ENCODE measurements at places on chromosomes 11 and 22.

DNA sequence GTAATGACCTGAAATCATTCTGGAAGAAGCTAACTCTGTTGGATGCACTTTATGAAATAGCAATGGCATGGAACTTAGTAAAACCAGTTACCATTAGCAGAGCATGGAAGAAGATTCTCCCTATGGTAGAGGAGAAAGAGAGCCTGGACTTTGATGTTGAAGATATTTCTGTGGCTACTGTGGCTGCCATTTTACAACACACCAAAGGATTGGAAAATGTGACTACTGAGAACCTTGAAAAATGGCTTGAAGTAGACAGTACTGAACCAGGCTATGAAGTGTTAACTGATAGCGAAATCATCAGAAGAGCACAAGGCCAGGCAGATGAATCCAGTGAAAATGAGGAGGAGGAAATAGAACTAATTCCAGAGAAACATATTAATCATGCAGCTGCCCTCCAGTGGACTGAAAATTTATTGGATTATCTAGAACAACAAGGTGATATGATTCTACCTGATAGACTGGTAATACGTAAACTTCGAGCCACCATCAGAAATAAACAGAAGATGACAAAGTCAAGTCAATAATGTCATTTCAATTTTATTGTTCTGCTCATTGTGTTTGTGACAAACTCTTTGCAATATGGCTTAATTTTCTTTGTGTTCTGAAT lies 2.0 kb downstream of the JRKL start:
- no peak for DNase-seq

- DNase-seq = no peak
These were observed 85.4 kb downstream of the CSTPP1 start for GRCh38 chr11:47021965-47022364.

DNA sequence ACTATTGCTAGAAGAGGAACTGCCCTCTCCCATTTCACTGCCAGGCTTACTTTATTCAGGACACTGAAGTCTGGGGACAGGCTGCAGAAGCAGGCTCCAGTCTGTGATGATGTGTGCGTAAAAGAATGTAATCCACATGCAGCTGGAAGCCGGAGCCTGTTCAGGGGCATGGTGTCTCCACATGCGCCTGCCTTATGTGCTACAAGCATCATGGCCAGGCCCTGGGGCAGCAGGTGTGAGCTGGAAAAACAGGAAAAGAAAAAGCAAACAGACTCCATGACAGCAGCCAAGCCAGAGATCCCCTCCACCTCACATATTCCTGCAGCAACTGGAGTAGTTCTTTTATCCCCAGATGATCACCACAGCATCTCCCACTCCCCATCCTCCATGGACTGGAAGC lies 33.4 kb downstream of the ARFGAP2 start:
- DNase-seq = no peak

- no peak for DNase-seq
These were observed 697.6 kb downstream of the JRKL start for GRCh38 chr11:97087419-97087818.

GRCh38 chr11:27209562-27210005 lies 153.4 kb downstream of the CCDC34 start:
- DNase-seq = no peak

GRCh38 chr11:62853279-62853965 lies 14.0 kb upstream of the WDR74 start:
- DNase-seq = no peak

GRCh38 chr11:123381817-123382554 lies 48.1 kb upstream of the GRAMD1B start:
- DNase-seq = no peak

DNA sequence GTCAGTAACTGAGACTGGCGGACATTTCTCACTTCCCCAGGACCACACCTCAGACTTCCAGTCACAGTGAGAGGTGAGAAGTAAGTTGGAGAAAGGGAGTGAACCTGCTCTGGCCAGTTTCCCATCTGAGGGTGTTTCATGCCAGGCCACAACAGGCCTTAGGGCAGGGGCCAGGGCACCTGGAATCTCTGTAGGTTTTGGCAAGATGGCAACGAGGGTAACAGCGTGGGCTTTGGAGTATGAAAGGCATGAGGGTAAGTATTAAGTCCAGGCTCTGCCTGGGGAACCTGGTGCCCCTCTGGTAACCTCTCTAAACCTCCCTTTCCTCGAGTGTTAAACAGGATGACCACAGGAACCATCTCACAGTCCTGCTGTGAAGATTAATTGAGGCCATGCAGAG lies 28.5 kb upstream of the ABCC8 start:
- DNase-seq = no peak

- no peak for DNase-seq
These were observed 32.4 kb upstream of the NAV2 start for GRCh38 chr11:19679952-19680828.

GRCh38 chr22:22788460-22789037 lies 99.1 kb upstream of the IGLL5 start:
- no peak for DNase-seq

- peak; percentile 2 for DNase-seq
These were observed 239.9 kb upstream of the ZC3H12C start for GRCh38 chr11:109853156-109853776.

GRCh38 chr11:64998690-64999431 lies 2.1 kb upstream of the BATF2 start:
- DNase-seq = no peak

GRCh38 chr11:112822478-112823274 lies 138.5 kb upstream of the NCAM1 start:
- DNase-seq = no peak

DNA sequence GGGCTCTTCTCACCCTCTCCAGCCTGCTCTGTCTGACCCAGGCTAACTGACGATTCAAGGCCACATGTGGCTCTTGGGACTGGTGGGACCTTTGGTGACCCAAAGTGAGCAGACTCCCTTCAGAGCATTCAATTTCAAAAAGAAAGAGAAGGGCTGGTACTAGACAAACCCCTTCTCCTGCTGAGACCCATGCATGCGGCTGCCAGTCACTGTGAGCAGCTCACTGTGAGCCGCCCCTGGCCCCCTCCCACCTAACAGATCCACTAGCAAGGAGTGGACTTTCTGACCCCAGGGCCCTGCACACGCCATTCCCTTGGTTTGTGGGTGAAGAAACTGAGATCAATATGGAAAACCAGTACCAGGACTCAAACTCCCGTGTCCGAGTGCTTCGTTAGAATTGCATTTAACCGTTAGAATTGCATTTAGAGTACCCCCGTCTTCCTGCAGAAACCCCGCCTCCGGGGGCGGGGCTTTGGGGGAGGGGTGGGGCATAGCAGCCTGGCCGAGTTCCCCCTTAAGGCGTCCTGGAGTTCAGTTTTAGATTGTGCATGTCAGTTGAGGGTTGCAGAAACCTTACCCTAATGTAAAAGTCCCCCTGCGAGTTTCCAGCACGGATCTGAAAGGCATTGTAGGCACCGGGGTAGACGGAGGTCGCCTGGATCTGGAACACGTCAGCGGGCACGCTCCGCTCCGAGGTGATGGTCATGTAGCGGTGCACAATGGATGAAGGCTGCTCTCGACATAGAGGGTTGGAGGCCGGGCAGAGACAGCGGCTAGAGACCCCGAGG lies 5.1 kb downstream of the EFEMP2 start:
- peak; percentile 54 for DNase-seq

GRCh38 chr11:25988178-25988577 lies 343.8 kb upstream of the ANO3 start:
- no peak for DNase-seq

- DNase-seq = no peak
These were observed 333.0 kb upstream of the DDI1 start for GRCh38 chr11:103703437-103703836.

DNA sequence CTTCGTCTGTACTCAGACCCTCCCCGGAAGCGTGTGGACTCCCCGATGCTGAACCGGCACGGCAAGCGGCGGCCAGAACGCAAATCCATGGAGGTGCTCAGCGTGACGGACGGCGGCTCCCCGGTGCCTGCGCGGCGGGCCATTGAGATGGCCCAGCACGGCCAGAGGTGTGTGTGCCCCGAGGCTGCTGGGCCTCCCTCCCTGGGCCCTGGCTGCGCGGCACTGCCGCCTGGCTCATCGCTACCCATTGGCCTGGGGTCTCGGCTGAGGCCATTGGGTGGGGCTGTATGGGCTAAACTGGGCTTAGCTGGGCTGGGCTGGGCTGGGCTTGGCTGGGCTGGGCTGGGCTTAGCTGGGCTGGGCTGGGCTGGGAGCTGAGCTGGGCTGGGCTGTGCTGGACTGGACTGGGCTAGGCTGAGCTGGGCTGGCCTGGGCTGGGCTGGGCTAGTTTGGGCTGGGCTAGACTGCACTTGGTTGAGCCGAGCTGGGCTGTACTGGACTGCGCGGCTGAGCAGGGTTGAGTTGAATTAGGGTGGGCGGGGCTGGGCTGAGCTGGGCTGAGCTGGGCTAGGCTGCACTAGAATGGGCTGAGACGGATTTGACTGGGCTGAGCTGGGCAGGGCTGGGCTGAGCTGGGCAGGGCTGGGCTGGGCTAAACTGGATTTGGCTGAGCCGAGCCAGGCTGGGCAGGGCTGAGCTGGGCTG lies 40.7 kb downstream of the MOB2 start:
- DNase-seq = no peak

GRCh38 chr11:76861490-76861953 lies 804 bp downstream of the ACER3 start:
- no peak for DNase-seq

GRCh38 chr11:65787649-65788622 lies 1.1 kb downstream of the OVOL1 start:
- peak; percentile 43 for DNase-seq

- no peak for DNase-seq
These were observed 42.8 kb downstream of the ALX4 start for GRCh38 chr11:44267006-44267749.

DNA sequence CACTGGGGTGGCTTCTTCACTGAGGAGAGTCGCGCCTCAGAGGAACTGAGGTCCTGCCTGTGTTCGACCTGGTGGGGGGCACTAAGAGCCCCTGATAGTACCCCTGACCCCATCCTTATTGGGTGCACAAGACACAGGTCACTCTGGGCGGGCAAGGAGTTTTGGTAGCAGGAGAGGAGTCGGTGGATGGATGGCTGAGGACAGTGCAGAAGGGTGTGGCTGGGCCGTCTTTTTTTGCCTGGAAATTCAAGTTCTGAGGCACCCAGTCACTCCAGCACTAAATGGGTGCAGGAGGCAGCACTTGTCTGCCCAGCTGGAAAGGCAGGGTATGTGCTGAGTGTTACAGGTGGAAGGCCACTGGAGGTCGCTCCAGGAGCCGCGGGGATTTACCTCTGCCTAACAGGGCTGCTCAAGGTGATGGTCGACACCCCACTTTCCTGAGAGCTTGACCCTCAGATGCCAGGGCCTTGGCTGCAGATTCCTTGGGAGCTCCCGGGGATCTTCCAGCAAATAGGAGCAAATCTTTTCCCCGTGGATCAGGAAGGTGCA lies 960 bp downstream of the TSSC4 start:
- no peak for DNase-seq

GRCh38 chr11:90344546-90344945 lies 121.7 kb upstream of the CHORDC1 start:
- no peak for DNase-seq

DNA sequence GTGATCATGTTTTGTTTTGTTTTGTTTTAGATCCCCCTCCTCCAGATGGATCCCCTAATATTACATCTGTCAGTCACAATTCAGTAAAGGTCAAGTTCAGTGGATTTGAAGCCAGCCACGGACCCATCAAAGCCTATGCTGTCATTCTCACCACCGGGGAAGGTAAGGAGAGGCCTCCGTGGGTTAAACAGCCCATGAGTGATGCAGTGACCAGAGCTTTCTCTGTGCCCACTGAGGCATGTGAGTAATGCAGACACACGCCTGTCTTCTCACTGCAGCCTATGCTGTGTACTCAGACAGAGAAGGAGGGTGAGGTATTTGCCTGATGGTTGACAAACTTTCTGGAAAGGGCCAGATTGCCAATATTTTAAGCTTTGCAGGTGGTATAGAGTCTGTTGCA lies 73.7 kb upstream of the OR4B1 start:
- DNase-seq = no peak

GRCh38 chr11:116167706-116168458 lies 604.9 kb downstream of the BUD13 start:
- DNase-seq = no peak

DNA sequence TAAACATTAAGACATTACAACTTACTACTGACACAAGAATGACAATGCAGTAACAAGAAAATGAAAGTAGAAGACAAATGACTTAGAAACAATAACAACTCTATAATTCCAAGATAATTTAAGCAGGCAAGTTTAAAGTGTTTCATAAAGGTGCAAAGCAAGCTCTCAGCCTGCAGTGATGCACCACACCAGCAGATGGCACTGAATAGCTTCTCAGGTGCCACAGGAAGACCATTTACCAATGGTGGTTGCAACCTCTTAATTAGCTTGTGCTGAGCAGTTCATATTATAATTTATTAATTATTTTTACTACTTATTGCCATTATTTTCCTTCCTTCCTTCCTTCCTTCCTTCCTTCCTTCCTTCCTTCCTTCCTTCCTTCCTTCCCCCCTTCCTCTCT lies 60.6 kb downstream of the NXPE2 start:
- peak; percentile 18 for DNase-seq

DNA sequence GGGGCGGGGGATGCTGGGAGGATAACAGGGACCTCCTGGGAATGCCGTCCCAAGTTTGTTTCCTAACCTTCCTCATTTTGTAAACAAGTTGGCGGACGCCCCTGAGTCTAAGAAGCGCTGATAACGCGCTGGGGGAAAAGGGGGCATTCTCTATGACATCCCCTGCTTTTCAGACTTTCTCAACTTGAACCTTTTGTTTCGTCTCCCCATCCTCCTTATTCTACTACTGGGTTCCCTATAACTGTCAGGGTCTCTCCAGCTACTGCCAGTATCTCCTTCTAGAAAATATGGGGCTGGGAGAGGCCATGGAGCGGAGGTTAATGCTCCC lies 654 bp downstream of the TMEM86A start:
- DNase-seq = no peak

- DNase-seq = peak; percentile 26
These were observed 351.3 kb downstream of the LARGE1 start for GRCh38 chr22:33569018-33569417.

GRCh38 chr11:73273222-73273895 lies 1.2 kb downstream of the P2RY6 start:
- DNase-seq = no peak

DNA sequence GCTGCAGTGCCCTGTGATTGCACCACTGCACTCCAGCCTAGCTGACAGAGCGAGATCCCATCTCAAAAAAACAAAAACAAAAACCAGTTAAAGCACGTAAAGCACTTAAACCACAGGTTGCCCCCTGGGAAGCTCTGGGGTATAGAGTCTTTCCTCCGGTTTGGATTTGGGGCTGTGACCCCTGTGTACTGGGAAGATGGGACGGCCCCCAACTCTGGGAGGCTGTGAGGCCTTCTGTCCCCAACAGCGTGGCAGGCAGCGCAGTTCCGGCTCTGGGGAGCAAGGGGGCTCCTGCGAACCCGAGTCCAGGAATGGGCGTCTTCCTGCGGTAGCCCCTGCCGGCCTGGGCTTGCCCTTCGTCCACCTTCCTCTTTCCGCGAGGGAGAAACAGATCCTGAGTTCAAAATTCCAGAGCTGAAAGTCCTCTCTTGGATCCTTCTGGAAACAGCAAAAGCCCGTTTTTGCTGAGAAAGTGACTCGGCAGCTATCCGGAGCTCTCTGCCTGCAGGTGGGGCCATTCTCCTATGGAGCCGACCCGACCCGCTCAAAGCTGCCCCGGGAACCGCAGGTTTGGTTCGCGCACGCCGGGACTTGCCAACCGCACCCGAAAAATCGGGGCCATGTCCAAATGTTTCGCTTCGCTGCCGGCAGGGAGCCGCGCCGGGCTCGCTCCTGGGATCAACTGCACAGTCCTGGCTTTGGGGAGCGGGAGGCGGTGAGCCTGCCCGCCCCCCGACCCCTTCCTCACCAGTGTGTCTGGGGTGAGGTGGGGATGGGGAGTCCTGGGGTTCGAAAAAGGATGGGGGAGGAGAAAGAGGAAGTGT lies 36.3 kb upstream of the POLA2 start:
- DNase-seq = peak; percentile 63

GRCh38 chr11:119347242-119347641 lies 737 bp upstream of the MFRP start:
- no peak for DNase-seq

Measured in germinal center (tissue), 1 donor.